ENCODE measurements at places on chromosomes 5 and 9.

DNA sequence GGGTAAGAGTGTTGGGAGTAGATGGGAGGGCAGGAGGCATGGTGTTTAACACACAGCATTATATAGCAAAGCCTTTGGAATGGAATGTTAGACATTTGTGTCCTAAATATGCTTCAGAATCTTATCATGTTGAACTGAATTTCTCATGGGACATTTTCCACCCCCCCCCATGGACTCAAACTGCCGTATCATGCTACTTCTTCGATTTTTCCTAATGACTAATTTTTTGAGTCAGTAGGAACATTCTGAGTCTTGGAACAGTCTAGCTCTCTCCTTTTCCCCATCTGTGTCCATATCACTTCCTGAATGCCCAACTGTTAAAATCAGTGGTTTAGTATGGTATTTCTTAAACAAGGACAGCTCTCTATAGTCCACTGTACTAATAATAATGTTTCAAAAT, 380.6 kb downstream of the TLE4 start:
- no peak for DNase-seq

- DNase-seq, result no peak
Observed at GRCh38 chr5:126000507-126000906, 422.7 kb upstream of the GRAMD2B start.

DNA sequence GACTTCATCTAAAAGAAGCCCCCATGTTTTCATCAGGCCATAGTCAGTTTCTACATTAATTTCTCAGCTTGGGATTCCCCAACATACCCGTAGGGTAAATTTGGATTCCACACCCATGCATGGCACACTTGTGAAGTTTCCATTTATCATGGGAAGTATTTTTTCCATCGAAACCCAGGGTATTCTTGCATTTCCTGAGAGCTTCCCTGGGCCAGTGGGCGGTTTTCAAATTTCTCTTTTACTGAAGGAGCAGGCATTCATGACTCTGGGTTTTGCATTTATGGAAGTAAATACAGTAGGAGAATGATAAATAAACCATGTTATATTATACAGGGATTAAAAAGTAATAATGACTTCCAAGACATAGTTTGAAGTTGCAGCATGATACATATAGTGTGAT, 93.0 kb upstream of the MAP3K1 start:
- DNase-seq, result no peak

- no peak for DNase-seq
Observed at GRCh38 chr5:96997265-96997859, 61.5 kb downstream of the LNPEP start.

- DNase-seq, result no peak
Observed at GRCh38 chr9:4297786-4298254, 2.0 kb downstream of the GLIS3 start.

- no peak for DNase-seq
Observed at GRCh38 chr9:85001925-85002324, 332.4 kb downstream of the NTRK2 start.

DNA sequence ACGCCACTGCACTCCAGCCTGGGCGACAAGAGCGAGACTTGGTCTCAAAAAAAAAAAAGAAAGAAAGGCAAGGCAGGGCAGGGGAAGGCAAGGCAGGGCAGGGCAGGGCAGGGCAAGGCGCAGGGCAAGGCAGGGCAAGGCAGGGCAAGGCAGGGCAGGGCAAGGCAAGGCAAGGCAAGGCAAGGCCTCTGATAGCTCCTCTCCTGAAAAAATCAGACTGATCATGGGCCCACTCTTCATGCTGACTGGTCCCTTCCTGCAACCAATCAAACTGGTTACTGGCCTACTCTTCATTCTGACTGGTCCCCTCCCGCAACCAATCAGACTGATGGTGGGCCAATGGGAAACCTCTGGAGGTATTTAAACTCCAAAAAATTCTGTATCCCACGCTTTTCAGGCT, 3.4 kb upstream of the ZBTB5 start:
- no peak for DNase-seq

- DNase-seq, result no peak
Observed at GRCh38 chr5:11180890-11181289, 419.9 kb upstream of the DAP start.

- no peak for DNase-seq
Observed at GRCh38 chr5:150055326-150056074, 30.9 kb downstream of the CSF1R start.

DNA sequence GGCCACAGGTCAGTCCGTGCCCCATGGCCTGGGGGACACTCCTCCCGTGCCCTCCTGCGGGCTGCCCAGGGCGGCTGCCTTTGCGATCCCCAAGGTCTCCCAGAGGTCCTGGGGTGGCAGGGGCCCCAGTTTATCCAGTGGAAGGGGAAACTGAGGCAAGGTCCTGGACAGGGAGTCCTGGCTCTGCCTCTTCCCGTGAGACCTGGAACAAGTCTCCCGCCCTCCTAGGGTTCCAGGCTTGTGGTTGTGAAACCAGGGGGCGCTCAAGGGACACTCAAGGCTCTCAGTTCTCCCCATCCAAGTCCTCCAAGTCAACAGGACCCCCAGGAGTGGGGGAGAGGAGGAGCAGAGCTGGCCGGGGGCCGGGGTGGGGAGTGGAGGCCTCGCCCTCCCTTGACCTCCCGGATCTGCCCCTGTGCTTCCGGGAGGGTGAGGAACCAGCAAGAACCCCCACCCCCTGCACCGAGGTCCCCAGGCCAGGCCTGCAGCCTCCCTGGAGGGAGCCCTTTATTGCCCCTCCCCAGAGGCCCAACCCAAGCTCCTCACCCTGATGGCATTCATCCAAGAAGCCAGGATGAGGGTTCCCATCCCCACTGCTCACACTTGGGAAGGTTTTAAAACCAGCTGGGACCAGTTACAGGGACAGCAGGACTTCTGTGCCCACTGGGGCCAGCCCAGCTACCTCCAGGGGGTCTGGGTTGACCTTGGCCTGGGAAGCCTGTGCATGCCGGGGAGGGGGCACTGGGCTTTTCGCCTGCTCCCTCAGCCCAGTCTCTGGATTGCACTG, 24.7 kb upstream of the TMEM250 start:
- DNase-seq, result no peak

- no peak for DNase-seq
Observed at GRCh38 chr5:67935908-67936566, 279.5 kb upstream of the PIK3R1 start.

DNA sequence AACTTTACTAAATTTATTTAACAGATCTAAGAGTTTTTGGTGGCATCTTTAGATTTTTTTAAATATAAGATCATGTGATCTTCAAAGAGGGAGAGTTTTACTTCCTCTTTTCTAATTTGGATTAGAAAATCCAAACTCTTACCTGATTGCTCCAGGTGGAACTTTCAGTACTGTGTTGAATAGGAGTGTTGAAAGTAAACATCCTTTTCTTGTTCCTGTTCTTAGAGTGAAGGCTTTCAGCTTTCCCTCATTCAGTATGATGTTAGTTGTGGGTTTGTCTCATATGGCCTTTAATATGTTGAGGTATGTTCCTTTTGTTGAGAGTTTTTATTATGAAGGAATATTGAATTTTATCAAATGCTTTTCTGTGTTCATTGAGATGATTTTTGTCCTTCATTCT, 650.0 kb upstream of the SGCD start:
- DNase-seq, result no peak

- DNase-seq, result no peak
Observed at GRCh38 chr9:95217936-95218335, 99.6 kb downstream of the FANCC start.

GRCh38 chr9:95010431-95010838, 283.9 kb downstream of the AOPEP start:
- no peak for DNase-seq

GRCh38 chr9:91817493-91818224, 132.4 kb downstream of the ROR2 start:
- no peak for DNase-seq

DNA sequence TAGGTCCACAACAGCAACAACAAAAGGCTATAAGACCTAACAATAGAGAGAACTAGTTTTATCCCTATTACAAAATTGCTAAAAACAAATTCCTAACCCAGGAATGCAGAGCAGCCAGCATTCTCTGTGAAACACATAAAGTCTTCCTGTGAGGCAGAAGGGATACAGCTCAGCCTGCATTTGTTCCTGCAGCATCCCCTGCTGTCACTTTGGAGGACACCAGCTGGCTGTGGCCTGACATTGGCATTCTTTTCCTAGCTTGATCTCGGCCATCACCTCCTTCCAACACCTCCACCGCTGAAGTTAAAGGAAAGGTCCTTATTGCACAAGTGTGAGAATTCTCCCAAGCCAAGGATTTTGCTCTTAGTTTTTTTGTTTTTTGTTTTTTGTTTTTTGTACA, 186.1 kb downstream of the SNCAIP start:
- DNase-seq, result no peak

GRCh38 chr9:125435776-125436612, 174.4 kb downstream of the GAPVD1 start:
- DNase-seq, result no peak

DNA sequence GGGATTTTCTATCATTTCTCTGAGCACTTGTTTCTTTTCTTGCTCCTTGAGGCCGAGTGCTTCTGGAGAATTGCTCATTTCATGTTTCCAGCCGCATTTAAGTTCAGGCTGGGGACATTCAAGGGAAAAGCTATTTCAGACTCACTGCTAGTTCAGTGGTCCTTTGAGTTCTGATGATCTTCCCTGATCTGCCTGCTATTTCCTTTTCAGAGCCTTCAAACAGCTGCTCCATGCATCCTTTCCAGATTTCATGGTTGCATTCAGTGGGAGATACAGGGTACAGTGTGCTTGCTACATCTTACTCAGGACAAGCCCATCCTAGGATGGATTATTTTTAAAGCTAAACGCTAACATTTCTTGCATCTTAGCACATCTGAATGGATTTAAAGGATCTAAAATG, 14.7 kb downstream of the NDUFS4 start:
- DNase-seq, result no peak

DNA sequence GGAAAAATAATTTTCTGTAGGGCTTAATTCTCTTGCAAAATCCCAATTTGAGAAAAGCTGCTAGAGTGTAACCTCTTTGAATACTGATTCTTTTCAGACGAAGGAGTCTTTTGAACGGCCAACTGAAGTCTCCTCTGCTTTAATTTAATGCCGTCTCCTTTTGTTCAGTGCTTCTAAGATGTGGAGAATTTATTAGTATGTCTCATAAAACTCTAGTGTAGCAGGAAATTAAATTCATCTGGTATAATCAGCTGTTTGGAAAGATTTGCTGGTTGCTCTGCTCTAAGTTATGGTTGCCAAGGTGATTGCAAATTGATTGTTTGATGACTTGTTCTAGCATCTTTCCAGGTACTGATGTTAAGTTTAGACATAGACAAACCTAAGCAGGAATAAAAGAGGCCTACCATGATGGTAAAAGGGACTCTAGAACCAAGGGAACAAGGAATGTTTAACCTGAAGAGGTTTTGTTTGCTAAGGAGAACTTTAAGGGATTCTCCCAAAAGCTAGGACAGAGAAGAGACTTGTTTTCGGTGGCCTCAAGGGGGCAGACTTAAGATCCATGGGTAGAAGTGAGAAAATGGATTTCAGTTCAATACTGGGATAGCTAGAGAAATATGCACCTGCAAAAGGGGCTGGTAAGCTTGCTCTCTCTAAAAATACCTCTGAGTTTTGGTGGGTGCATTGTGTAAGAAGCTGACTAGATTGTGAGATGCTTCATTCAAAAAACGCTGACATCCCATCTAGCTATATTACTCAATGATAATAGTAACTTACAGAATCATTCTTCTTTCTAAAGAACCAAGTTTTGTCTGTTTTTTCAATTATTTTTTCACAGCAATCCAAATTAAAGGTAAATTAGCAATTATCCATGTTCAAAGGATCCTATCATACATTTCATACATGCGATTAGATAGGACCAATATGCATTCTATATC, 5.7 kb upstream of the ADRB2 start:
- DNase-seq, result no peak

GRCh38 chr9:82679472-82679871, 383.5 kb downstream of the RASEF start:
- DNase-seq, result no peak

DNA sequence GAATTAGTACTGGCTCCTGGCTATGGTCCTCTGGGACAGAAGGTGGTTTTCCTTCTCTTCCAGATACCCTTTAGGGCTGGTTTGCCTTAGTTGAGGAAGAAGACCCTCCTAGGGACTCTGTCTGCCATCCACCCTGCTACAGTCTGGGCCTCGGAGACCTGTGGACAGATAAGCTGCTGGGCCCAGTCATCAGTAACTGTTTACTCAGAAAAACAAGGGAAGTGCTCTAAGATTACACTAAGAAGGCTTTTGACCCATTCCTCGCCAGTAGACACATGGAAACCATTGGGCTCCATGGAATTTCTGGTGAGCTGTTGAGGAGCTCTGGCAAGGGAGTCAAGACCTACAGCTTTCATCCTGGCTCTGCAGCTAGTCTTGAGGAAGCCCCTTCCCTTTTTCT, 31.2 kb downstream of the LARP1 start:
- no peak for DNase-seq

DNA sequence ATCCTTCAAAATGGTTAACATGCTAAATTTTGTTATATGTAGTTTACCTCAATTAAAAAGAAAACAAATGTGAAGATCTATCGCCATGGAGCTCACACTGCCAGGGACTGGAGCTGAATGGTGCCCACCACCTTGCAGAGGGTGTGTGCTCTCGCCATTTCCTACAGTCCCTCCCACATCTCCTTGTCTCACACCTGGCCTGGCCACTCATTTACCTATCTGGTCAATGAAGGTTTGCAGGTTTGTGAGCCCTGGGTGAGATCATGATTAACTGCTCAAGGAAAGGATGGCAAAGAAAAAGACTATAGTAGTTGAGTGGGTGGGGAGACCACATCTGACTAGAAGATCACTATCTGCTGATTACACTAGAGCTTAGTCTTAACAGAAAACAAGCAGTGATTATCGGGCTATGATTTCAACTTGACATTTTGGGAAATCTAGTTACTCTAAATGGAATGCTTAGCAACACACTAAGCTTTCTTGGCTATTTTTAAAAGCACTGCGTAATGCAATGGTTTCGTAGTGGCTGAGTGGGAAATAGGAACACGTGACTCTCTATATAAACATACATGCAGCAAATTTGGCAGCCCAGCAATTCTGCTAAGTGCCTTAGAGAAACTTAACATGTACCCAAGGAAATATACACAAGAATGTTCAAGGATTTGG, 27.3 kb downstream of the PUM3 start:
- no peak for DNase-seq

- DNase-seq, result no peak
Observed at GRCh38 chr5:33074548-33074947, 363.4 kb downstream of the NPR3 start.
